K562 (cell line): ENCODE measurements at places on chromosomes 7 and 10. TPM values are rescaled to one million over a fixed set of nuclear protein-coding genes. Genes with fewer than 3 reads are reported as not detected.

DNA sequence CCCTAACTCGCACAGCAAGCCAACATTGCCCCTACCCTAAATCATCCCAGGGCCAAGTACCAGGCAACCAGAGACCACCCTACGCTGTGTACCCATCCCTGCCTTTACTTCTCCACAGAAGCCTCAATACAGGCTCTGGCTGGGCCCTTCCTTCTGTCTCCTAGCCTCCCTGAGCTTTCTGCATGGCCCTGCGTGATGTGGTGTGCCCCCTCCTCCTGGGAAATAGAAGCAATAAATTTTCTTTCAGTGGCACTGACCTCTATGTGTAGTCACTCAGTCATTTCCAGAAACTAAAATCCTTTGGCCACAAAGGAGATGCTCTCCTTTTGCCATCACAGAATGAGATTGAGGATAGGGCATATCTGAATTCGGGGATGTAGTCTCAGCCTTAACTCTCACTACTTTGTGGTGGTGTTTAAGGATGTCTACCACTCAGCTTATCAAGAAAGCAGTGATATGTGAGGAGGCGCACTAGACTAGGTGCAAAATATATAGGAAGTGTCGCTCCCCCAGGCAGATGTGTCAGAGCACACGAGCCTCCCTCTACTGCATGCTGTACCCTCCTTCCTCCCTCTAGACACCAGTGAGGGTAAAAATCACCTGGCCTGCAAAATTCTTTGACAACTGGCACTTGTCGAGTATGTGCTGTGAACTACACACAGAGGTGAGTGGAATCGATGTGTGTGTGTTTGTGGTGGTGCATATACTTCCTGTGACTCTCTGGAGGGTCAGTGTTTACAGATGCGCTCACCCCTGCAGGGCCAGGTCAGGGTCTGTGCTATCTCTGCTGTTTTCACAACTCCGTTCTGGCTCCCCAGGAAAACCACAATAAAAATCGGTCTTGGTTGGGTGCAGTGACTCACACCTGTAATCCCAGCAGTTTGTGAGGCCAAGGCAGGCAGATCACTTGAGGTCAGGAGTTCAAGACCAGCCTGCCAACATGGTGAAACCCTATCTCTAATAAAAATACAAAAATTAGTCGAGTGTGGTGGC lies 825.9 kb upstream of the IGFBP3 start:
- no peak for DNase-seq

XRCC2 gene
- total RNA-seq, result 36.8 and 37.6 TPM in 2 replicates

C10orf105 gene
- total RNA-seq, result 0.09 TPM in 2 replicates

GRCh38 chr10:22662733-22663330 lies 51.5 kb downstream of the PIP4K2A start:
- DNase-seq, result peak; percentile 64

GPR22 gene
- total RNA-seq, result not detected in 2 replicates

SEMA3E gene
- total RNA-seq, result 0.04 TPM in 1 of 2 replicates, not detected in the other

GRCh38 chr7:36726311-36726710 lies 2.0 kb upstream of the AOAH start:
- DNase-seq, result no peak
